Brain (organoid and tissue), 16 donors: ENCODE measurements at places on chromosomes 2 and 18.

- no peak for DNase-seq
These were observed 21.5 kb upstream of the ZNF532 start for GRCh38 chr18:58842978-58843687.

- no peak for DNase-seq
These were observed 454.1 kb downstream of the MEIS1 start for GRCh38 chr2:66888791-66889631.

DNA sequence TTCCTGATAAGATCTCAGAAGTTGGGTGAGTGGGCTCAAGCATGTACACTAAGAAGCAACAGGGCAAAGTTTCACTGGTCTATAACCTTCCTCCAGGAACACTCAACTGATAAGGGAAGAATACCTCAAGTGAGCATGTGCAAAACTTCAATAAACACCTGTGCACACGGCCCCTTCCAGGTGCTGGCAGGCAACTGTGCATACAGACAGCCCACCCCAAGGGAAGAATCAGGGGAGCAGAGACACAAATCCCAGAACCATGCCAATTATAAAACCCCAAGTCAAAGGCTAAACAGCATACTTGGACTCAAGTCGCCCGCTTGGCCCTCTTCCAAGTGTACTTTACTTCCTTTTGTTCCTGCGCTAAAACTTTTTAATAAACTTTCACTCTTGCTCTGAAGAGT is 85.9 kb upstream of the RTN4 start:
- DNase-seq = no peak

GRCh38 chr2:168452781-168453180 is 3.3 kb upstream of the CERS6 start:
- DNase-seq = no peak

GRCh38 chr2:112603731-112604130 is 19.3 kb downstream of the CHCHD5 start:
- DNase-seq = no peak

- no peak for DNase-seq
These were observed 19.1 kb upstream of the IL18R1 start for GRCh38 chr2:102336502-102336945.

DNA sequence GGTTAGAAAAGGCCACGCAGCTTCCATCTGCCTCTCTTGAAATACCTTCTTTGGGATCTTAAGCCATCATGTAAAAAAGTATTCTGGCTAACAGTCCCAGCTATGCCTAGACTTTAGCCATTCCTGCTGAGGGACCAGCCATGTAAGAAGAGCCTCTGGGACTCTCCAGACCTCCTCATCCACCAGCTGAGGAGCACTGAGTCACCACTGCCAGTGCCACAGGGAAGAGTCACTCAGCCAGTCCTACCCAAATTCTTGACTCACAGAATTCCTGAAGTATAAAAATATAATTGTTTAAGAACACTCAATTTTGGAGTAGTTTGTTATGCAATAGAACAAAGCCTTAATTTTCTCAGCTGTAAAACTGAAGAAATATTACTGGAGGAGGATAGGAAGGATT is 436.7 kb downstream of the ZEB2 start:
- no peak for DNase-seq

- DNase-seq = no peak
These were observed 339.6 kb downstream of the CYRIA start for GRCh38 chr2:16325976-16326510.

GRCh38 chr18:3782901-3783300 is 332.9 kb downstream of the TGIF1 start:
- no peak for DNase-seq

- DNase-seq = peak; percentile 37
These were observed 157.8 kb upstream of the TNP1 start for GRCh38 chr2:217017456-217018252.

- DNase-seq = no peak
These were observed 95.6 kb upstream of the LHCGR start for GRCh38 chr2:48851161-48851560.

DNA sequence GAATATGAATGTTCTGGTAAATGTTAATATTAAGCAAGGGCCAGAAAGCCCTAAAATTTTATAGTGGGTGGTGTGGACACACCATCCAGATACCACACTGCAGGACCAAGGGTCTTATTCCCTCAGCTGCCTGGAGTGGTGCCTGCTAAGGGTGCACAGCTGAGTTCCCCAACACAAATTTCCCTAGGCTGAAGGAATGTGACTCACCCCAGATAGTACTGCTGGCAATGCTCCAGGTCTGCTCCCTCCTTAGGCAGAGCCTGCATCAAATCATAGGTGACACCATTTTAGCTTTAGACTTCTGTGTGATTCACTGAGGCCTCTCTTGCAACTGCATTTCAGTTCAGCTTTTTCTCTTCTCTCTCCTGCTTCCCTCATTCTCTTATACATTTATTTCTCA is 321.1 kb downstream of the SATB2 start:
- no peak for DNase-seq

DNA sequence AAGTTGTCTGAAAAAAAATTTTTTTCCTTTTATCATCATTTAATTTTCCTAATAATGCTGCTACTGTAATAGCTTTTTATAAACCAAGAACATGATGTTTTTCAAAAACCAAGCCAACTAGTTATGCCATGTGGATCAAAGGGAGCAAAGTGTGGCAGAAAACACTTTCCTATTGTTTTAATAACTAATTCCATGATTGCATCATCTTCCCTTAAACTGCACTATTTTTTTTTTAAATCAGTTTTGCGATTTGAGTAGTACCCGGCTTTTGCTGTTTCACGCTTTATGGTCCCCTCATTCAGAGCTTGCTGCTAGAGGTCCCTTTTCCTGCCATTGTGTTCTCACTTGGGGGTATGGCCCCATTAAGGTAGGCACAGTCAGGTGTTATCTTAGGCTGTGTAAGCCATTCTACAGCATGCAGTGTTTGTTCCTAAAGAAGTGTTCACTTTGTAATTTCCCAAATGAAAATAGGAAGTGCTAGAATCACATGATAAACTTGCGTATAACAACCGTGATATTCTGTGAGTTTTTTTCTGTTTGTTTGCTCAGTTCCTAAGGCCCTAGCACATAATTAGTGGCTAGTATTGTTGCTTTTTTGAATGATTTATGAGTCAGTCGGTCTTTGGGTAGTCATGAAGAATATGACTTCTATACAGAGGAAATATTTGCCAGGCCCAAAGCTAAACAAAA is 225.8 kb downstream of the PTGR3 start:
- no peak for DNase-seq

GRCh38 chr2:11540148-11540995 is 6.5 kb downstream of the GREB1 start:
- DNase-seq = no peak
